ENCODE measurements at places on chromosomes 2 and 18.

GRCh38 chr18:29311580-29311979 is 1134.7 kb upstream of the CDH2 start:
- no peak for DNase-seq

- no peak for DNase-seq
These were observed 594 bp downstream of the RAD51AP2 start for GRCh38 chr2:17517481-17518211.

DNA sequence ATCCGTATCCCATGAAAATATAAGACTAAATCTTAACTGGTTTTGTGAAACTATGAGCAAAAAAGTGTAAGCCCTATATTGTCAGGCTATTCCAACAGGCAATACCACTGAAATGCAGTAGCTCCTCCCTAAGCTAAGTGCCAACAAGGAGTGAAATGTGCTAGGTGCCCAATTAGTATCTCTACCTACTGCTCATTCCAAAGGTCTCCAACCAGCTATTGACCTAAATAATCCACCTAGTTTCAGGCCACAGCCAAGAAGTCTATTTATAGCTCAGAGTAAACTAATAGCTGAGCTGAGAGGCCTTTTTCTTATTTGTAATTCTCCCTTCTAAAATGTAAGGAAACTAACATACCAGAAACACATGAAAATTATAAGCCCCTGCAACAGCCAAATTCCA is 482.2 kb downstream of the DCC start:
- DNase-seq: no peak

DNA sequence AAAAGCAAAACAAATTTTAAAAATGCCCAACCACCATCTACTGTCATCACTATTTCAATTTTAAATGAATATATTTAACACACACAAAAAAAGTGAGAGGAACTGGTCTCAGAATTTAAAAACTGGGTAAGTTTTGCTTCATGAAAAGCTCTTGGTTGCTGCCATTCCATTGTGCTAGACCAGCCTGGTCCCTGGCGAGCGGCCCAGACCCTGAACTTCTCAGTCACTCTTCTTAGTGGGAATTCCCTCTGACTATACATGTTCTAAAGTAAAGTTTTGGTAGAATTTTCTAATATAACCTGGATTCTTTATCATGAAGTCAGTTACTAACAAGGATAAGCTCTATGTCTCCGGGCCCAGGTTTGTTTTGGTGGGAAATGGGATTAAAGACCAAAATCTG is 34.8 kb upstream of the TMEM177 start:
- DNase-seq: no peak

GRCh38 chr2:237982039-237982725 is 15.4 kb downstream of the UBE2F start:
- no peak for DNase-seq

DNA sequence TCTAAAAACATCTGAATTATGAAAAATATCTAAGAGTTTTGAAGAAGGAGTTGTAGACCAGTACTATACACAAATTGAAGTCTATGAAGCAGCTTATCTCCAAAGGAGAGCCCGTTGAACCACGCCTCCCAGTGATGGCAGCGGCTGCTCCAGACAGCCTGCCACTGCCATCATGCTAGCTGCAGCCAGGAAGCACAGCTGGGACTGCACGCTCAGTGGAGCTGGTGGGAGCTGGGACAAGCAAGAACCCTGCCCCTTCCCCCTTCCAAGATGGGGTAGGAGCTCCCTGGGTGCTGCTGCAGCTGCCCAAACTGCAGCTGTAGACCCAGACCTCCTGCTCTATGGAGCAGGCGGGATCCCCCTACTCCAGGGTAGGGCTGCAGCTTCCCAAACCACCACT is 124.7 kb upstream of the SPATS2L start:
- DNase-seq: no peak

DNA sequence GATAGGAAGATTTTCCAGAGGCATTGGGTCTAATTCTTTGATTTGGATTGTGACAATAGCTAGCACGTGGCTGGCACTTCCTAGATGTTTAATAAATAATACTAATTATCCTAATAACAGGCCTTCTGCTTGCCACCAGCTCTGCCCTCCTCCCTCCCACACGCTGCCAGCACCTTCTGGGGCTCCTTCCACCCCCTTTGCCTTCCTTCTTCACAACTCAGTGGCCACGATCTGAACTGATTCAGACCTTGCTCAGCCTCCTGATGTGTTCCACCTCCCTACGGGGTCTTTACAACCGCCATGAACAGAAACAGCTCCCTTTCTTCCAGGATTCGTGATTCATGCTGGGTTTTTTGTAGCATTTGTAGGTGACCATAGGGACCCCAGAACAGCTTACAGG is 310.3 kb upstream of the HS6ST1 start:
- DNase-seq: no peak

DNA sequence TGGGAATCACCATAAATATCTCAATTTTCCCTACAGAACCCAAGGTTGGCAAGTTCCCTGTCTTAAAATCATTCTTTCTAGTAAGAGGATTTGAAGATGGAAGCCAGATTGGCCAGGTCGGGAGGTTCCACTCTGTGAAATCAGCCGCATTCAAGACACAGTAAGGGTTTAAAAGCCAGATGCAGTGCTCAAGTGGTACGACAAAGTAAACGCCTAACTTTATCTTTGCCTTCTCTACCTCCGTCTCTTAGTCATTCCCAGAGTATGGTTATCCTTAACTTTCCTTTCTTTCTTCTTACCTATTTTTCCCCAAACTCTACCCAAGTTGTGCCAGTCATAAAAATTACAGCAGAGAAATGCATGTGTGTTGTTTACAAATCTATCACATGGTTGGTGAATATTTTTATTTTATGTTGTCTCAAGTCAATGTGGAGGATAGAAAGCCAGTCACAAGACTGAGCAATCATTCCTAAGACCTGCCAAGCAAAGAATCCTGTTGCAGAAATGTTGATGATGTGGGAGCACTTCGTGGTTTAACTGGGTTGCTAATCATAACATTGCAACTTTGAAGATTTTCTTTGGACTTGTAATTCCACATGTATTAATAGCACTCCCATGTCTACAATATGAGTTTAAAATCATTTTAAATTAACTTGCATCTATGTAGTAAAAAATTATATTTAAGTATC is 62.6 kb downstream of the SLC40A1 start:
- DNase-seq: no peak

DNA sequence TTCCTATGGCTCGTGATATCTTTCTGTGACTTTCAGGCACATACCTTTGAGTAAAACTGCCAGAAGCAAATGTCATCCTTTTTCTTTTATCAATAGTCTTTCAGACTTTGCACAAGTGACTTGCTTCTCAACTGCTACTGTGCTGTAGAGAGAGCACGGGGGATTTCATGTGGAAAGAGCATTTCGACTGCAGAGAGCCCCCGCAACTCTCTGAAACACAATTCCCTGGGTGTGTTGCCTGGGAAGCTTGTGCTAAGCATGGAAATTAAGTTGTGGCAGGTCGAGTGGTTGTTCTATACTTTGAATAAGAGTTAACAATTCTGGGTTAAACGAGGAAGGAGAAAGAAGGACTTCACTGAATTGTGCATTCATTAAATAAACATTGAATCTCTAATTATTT is 659.1 kb downstream of the TDRD15 start:
- DNase-seq: no peak
